Bronchial smooth muscle cell (primary cell): ENCODE measurements at places on chromosomes 7 and 10. TPM values are rescaled to one million over a fixed set of nuclear protein-coding genes. Genes with fewer than 3 reads are reported as not detected.

CPVL gene
- total RNA-seq: 0.16 and 0.69 TPM in 2 replicates

CLDN3 gene
- total RNA-seq: under 0.01 TPM in 1 of 2 replicates, not detected in the other

ADAM12 gene
- total RNA-seq: 9.1 and 11.5 TPM in 2 replicates

COL28A1 gene
- total RNA-seq: 0.09 and 0.16 TPM in 2 replicates

FGFBP3 gene
- 0.17 and 0.47 TPM in 2 replicates for total RNA-seq
